ENCODE measurements at places on chromosomes 11 and 22.

- DNase-seq = no peak
Measured at GRCh38 chr11:125072218-125072960, 9.3 kb downstream of the SLC37A2 start.

GRCh38 chr11:3050386-3051195 is 6.6 kb downstream of the CARS1 start:
- DNase-seq = no peak

DNA sequence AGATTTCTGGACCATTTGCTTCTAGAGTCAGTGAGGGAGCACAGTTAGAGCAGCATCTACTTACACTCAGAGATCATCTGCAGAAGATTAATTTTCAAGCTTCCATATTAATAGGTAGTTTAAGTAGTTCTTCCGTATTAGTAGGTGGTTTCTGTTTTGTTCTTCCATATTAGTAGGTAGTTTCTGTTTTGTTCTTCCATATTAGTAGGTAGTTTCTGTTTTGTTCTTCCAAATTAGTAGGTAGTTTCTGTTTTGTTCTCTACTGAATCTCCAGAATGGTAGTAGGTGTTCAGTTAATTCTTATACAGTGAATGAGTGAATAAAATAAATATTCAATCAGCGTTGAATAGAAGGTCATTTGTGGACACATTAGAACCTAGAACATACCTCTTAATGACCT is 175.7 kb downstream of the TMEM135 start:
- no peak for DNase-seq

DNA sequence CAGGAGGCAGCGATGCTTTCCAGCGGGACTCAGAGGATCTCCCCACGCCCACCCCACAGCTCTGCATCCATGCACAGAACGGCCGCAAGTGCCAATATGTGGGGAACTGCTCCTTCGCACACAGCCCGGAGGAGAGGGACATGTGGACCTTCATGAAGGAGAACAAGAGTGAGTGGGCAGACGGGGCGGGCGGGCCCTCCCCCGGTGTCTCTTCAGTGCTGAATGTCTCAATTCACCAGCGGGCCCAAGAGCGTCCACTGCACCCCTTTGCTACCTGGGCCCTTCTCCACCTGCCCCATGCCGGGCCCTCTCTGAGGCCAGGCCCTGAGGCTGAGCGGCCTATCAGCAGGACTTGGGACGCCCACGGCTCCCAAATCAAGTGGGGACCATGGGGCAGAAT is 25.8 kb upstream of the TEF start:
- DNase-seq = no peak

GRCh38 chr11:134024420-134025081 is 44.3 kb upstream of the JAM3 start:
- DNase-seq = no peak

DNA sequence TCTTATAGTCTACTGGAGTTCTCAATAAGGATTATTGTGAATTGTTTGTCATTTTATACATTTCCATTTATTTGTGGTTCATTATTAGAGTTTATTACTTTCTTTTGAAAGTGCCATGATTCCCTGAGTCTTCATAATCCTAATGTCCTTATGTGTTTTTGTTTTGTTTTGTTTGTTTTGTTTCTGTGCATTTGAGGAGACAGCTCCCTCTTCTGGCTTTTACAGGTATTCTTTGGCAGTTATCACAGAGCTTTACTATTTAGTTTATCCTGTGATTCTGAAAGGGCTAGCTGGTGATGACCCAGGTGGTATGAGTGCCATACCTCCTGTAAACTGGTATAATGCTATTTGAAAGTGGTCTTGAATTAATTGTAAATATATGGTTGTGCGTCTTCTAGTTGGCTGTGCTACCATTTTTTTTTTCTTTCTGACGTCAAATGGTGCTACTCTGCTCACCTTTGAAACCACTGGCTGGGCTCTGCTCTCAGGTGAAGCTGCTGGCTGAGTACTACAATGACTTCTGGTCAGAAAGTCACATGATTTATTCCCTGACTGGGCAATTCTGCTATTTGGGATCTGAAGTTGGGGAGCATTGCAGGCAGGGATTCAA is 751.2 kb downstream of the JRKL start:
- DNase-seq = no peak

- no peak for DNase-seq
Measured at GRCh38 chr11:31480930-31481329, 28.5 kb downstream of the IMMP1L start.

GRCh38 chr11:15941206-15941770 is 415.1 kb downstream of the SOX6 start:
- no peak for DNase-seq

DNA sequence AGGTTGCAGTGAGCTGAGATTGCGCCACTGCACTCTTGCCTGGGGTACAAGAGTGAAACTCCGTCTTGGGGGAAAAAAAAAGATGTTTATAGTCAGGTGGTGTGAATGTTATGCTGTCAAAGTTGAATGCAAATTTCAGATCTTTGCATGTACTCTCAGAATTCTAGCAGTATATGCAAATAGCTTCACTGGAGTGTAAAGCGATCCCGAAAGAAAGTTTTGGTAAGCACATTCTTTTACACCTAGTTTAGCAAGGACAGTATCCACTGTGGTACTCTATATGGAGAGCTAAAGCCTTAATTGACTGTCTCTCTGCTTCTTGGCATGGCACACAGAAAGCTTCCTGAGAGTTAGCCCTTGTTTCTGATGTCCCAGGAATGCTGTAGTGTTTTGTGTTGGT is 4.0 kb downstream of the JAM3 start:
- no peak for DNase-seq

DNA sequence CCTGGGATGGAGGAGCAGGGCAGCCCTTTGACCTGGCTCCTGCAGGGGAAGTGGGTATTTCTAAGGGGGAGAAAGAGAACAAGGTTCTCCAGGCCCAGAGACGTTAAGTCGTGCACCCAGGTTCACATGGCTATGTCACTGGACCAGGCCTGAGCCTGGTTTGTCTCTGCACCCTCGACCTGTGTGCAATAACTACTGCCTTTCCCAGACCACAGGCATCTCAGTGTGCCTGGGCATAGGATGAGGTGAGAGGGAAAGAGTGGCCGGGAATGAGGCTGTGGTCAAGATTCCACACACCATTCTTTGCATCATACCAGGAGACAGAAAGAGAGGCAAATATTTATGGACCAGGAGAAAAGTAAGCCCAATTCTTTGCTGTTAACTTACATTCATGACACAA is 66.8 kb downstream of the PRR5L start:
- DNase-seq = no peak

GRCh38 chr11:398826-399225 is 4.8 kb downstream of the PKP3 start:
- DNase-seq = no peak

- no peak for DNase-seq
Measured at GRCh38 chr11:68269414-68270081, 2.2 kb downstream of the C11orf24 start.

DNA sequence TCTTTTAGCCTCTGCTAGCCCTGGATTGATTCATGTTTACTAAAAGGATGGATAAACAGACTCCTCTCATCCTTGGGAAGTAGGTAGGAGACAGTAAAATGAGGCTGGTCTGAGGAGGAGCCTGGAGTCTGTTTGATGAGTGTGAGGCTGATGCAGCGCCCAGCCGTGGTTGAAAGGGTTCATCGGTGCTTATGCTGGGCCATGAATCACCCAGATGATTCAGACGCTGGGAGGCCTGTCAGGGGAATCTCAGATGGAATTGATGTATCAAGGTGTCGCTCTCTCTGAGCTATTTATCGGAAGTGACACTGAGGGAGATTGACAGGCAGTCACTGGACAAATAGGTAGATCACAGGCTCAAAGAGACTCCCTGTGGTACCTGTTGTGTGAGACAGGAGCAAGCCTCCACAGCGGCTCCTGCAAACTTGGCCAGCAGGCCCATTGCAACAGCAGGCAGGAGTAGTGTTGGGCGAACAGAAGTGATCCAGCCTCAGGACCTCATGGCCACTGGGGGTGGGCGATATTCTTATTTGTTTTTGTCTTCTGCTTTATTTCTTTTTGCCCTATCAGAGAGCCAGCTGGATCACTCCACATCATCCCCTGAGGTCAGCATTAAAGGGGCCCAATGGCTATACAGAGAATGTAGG is 109.9 kb upstream of the CADM1 start:
- DNase-seq = no peak

- no peak for DNase-seq
Measured at GRCh38 chr11:95248666-95249467, 17.9 kb upstream of the SESN3 start.
